ENCODE measurements at places on chromosomes 13 and 19. TPM values are rescaled to one million over a fixed set of nuclear protein-coding genes. Genes with fewer than 3 reads are reported as not detected.

DNA sequence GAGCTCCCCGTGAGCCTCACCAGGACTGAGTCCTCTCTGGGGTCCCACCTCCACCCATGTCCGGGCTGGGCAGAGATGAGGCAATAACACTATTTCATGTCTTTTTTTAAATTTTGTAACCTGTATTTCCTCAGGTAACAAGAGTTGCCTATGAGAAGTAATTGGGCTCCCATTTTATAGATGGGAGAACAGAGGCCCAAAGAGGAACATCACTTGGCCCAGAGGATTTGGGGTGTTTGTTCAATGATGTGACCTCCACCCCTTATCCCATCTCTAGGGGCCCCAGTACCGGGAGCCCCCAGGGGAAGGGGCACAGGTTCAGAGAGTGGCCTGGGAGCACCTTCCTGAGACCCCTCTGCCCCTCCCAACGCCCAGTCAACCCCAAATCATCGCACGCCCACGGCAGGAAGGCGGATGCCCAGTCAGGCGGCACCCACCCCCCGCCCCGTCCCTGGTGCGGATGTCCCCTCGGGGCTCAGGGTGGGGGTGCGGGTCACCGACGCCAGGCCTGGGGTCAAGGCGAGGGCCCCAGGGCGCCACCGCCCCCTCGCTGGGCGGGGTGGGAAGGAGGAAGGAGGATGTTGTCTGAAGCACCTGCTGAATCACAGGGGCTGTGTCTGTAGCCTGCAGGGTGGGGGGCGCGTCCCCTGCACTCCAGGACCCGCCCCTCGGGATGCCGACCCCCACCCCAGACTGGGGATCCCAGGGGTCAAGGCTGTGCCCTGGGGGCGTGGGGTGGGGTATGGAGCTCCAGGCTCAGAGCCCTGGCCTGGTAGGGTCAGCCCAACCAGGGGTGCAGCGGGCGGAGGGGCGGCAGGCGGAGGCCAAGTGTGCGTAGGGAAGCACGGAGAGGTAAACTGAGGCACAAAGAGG lies 9.0 kb upstream of the CIRBP start:
- DNase-seq = no peak

- no peak for DNase-seq
Observed at GRCh38 chr19:23285948-23286347, 35.8 kb upstream of the ZNF724 start.

GRCh38 chr13:59861676-59862075 lies 302.1 kb downstream of the DIAPH3 start:
- DNase-seq = no peak

DNA sequence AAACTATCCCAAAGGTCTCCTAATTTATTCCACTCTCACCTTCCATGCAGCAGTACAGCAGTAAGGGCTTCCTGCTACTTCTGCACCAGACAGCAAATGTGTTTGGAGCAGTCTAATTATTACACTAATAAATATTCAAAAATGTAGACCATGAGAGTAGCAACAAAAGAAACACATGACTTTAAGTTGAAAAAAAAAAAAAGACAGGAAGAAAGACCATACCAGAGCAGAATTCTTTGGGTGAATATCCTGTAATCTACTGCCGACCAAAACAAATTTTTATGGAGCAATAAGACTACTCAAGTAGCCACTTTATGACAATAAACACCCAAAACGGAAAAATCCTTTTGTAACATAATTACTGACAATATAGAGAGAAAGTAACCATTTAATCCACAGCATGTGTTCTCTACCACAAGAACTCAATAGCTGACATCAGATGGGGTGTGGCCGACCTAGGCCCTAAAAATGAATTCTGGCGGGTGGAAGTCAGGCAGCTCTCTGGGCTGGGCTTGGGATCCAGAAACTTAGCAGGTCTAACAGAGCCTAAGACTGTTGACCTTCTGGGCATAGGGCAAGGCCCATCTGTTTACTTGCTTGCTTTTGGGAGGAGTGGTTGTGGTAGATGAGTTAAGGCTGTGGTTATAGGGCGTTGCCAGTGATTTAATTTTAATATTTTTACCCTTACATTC lies 4.6 kb downstream of the KLF12 start:
- peak; percentile 12 for DNase-seq

ZNF723 gene
- not detected for total RNA-seq

FAM216B gene
- 0.90 TPM for total RNA-seq

DNA sequence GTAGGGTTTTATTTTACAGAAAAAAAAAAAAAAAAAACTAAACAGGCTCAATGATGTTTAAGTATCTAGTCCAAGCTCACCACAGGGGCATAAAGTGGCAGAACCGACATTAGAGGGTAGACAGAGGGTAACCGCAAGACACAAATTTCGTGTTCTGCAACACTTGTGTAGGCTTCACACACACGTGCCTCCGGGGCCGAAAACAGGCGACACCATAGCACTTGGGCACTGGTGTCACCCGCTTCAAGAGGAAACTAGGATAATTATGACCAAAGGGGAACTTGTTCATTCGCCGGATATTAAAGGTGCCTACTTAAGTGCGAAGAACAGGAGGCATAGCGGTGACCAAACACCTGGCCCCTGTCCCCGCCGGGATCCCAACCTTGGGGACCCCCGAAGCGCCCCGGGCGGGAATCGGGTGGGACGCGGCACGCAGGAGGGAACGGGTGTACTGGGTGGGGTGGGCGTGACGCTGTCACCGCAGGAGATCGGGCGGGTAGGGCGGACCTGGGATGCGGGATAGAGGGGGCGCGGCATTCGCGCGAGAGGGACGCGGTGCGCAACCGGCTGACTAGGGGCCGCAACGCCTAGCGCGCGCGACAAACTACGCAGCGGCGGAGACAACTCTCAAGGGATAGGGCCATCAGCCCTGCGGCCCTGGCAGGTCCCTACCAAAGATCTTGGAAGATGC lies 558 bp downstream of the MZT1 start:
- DNase-seq = peak; percentile 21

- DNase-seq = no peak
Observed at GRCh38 chr13:102707467-102707866, 12.6 kb upstream of the METTL21C start.

DACT3 gene
- total RNA-seq = 20.0 TPM

CEBPA gene
- total RNA-seq = 1.3 TPM

DNA sequence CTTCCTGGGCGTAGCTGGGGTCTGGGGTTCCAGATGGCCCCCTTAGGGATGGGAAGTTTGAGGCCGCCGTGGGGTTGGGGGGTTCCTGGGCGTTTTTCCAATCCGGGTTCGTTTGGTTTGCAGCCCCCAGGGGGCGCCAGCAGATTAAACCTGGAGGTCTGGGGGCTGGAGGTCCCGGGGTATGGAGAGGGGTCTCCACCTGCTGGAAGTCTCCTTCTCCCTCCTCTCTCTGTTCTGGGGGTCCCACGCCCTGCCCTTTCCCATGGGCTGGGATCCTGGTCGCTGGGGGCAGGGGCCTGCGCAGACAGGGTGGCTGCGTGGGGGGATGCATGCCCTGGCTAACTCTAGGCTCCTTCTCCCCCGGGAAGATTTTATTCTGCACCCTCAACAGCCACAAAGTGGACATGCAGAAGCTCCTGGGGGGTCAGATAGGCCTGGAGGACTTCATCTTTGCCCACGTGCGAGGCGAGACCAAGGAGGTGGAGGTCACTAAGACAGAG lies 899 bp downstream of the GIPC3 start:
- DNase-seq = no peak

IGSF23 gene
- not detected for total RNA-seq

GSX1 gene
- total RNA-seq = not detected

DNA sequence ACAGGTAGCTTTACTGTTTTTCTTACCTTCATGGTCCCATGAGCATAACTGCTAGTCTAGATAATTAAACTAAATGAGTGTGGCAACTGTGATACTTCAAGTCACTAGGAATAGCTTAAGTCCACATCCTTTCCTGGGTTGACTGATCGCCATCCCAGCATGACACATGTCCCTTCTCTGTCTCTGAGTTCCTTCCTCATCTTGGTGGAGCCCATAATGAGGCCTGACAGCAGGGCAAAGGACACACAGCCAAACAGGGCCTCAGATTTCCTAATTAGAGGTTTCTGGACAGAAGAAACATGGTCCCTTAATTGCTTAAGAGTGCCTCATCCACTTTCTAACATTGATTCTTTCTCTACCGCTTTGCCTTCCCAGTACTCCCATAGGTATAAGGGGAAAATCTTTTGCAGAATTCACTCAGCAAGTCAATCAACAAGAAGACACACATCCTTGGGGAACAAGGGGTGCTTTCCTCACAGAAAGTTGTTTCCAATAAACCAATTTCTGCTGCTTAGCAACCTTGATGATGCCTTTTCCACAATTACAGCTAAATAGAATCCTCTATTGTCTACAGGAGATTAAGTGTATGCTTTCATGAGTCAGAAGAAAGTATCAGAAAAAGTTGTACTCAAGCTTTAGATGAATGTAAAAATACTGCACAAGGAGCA lies 208.3 kb upstream of the SERP2 start:
- DNase-seq = no peak

- DNase-seq = peak; percentile 32
Observed at GRCh38 chr19:7242601-7243258, 51.5 kb downstream of the INSR start.

GRCh38 chr19:3697094-3697493 lies 3.2 kb downstream of the PIP5K1C start:
- no peak for DNase-seq
